ENCODE measurements at places on chromosomes 6 and 20.

GRCh38 chr20:1798982-1799381 lies 96.2 kb upstream of the SIRPA start:
- no peak for DNase-seq

DNA sequence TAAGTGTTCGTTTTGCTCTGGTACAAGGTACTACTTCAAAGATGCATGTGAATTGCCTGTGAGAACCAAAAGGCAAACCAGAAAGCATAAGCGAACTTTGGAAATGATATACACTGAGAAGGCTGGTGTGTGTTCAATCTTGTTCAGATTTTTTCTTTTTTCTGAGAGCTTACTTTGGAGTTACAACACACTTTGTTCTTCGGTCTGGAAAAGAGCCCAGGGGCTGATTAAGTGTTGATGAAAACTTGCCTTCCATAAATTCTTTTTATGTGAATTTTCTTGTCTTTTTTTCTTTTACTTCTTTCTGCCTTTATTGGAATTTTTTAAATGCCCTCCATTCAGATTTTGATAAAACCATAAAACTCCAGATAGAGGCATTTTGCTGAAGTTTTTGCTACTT lies 395.1 kb upstream of the SASH1 start:
- no peak for DNase-seq

- DNase-seq = no peak
Observed at GRCh38 chr20:62054451-62054953, 11.2 kb downstream of the TAF4 start.

DNA sequence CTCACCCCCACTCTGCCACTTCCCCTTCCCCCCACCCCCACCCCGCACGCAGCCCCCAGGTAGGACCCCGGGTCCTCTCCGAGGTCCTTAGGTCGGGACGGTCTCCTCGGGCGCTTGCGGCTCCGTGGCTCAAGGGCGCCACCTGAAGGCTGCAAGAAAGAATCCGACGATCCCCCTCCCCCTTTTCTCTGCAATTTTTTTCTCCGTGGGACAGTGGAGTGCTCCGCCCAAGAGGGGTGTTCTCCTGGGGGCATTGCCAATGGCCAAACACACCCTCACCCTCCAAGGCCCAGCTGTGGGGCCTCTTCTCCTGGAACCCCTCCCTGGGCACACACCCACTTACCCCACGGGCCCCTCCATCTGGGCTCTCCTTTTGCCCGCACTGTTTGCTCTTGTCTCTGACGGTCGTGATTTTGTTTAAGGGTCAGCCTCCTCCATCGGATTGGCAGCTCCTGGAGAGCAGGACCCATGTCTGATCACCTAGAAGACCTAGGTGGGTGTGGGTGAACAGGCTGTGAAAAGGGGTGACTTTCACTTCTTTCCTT lies 1.1 kb upstream of the TMEM74B start:
- DNase-seq = peak; percentile 10

DNA sequence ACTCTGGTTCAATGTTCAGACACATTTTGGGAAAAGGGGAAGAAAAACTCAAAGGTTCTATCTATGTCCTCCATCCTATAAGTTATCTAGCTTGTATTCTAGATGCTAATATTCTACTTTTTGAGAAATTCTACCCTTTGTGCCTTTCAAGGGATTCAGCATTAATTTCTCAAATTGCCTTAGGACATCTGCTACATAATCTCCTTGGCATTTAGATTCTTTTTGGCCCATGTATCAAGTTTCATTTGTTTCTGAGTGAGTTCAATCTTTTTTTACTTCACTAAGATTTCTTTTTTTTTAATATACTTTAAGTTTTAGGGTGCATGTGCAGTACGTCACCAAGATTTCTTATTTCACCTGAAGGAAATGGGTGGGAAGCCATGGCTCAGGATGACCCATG lies 232.7 kb upstream of the TENT5A start:
- no peak for DNase-seq

- no peak for DNase-seq
Observed at GRCh38 chr6:109521080-109521479, 38.1 kb upstream of the ZBTB24 start.

DNA sequence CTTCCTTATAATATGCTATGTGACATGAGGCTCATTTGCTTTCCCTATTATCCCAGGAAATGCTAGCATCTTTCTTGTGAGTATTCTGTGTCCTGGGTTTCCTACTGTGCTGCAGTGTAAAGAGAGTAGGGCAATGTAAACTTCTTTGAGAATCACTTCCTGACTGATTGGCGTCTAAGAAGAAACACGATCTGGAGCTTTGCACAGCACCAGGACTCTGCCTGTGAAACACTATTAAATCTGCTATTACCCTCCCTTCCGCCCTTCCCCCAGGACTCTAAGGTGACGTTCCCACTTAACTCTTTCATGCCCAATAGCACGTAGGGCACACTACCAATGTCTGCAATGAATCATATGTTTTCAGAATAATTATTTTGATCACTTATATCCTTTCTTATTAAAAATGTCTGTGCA lies 607.3 kb upstream of the CITED2 start:
- no peak for DNase-seq

GRCh38 chr20:53654932-53655624 lies 61.4 kb upstream of the ZNF217 start:
- no peak for DNase-seq

DNA sequence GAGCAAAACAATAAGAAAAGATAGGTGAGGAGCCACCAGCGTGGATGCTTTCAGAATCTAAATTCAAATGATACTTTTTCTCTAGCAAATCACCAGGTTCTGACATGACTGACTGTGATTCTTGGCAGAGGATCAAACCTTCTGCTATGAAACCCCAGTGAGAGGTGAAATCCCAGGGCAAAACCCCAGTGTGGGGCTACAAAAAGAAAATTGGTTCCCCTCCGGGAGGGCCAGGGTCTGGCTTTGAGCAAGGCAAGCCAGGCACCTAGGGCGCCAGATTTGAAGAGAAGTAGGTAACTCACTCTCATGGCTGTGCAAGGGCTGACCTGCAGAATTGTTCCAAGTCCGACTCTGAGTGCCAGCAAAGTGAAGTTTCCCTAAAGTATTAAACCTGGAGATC lies 20.2 kb upstream of the RALGAPA2 start:
- no peak for DNase-seq

Measured in CD8-positive, alpha-beta memory T cell (primary cell).